Body of pancreas (tissue), 4 donors: ENCODE measurements at places on chromosomes 1 and 21. TPM values are rescaled to one million over a fixed set of nuclear protein-coding genes. Genes with fewer than 3 reads are reported as not detected.

LCE1C gene
- total RNA-seq, result not detected

AK4 gene
- 8.8 TPM for total RNA-seq

DNA sequence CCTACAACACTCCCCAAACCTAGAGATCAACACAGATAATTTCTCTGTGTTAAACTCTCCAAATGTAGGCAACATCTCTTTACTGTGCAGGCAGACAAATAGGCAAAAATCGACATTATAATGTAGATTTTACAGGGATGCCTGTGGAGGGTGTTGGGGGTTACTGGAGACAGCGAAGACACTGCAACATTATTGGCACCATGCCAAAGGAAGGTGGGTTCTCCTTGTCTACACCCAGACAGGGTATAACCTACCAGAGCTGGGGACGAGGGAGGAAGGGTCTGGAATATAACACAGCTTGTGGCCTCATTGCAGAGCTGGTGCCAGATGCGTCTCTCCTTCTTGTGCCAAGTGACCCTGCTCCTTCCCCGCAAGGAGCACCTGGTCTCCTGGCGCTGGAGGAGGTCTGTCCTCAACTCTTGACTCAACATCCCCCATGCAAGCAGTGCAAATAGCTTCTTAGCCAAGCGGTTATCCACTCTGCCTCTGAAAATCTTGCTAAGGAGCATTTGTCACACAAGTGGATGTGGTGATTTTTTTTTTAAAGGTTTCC, 404.0 kb downstream of the PRDM2 start:
- no peak for DNase-seq

DNA sequence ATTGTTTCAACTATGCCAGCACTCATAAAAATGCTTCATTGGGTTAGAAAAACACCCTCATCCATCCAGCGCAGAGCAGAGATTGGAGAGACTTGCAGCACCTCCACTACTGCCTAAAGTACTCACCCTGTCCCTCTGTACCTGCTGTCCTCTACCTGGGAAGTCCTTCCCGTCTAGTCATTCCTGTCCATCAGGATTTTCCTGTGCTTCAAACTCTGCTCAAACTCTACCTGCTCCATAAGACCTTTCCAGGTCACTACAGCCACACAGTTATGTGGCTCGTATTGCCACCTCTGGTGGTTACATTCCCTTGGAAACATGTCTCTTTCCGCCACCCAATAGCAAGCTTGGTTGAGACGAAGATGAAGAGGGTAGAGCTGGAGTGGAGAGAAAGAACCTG, 7.2 kb downstream of the OVGP1 start:
- no peak for DNase-seq
